SW 1271 (cell line): ENCODE measurements at places on chromosomes 12 and 14.

DNA sequence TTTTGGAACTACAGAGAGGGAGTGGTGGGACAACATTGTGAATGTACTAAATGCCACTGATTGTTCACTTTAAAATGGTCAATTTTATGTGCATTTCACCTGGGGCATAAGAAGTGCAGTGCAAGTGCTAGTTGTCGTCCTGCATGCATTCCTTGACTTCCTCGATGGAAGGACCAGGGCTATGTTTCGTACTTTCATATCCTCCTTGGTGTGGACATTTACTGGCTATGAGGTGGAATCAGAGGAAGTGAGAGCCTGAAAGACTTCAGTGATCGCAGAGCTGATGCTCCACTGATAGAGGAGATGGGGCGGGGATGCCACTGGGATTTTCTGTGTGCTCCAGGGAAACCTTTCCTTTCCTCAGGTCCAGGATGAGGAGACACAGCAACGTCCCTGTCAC lies 54.1 kb upstream of the DDX11 start:
- DNase-seq: no peak

DNA sequence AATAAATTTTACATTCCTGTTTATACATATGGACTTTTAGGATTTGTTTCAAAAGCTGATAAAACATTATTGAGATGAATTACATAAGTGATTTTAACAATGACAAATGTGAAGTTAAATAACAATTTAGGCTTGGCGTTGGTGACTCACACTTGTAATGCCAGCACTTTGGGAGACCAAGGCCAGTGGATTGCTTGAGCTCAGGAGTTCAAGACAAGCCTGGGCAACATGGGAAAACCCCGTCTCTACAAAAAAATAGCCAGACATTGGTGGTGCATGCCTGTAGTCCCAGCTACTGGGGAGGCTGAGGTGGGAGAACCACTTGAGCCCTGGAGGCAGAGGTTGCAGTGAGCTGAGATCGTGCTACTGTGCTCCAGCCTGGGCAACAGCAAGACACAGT lies 7.4 kb downstream of the ACOT2 start:
- DNase-seq: no peak

GRCh38 chr12:117738233-117738632 lies 230.6 kb downstream of the KSR2 start:
- no peak for DNase-seq

GRCh38 chr14:87799400-87799799 lies 193.6 kb downstream of the GALC start:
- no peak for DNase-seq

DNA sequence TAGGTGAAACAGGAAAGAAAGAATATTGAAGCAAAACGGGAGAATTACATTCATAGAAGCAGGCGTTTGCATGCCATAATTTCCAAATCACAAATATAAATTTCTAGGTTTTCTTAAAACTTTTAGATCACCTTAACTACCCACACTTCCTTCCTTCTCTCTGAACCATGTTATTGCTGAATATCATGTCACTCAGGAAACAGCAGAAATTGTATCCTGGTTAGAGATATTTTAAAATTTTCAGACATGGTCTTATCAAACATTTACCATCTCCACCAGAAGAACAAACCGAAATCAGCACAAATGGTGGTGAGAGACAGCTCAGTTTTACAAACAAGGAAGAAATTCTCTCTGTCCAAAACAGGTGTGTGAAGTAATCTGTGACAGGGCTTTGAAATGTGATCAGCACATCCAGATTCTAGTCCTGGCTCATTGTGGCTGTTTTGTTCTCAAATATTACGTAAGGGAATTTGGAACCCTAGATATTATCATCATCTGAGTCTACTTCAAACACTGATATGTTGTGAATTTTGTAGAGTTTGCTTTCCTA lies 16.3 kb downstream of the TESPA1 start:
- no peak for DNase-seq

GRCh38 chr14:28784096-28785048 lies 17.8 kb downstream of the FOXG1 start:
- no peak for DNase-seq

GRCh38 chr12:48924617-48925303 lies 532 bp downstream of the FKBP11 start:
- DNase-seq: no peak

GRCh38 chr12:67269633-67270573 lies 745 bp downstream of the CAND1 start:
- no peak for DNase-seq

DNA sequence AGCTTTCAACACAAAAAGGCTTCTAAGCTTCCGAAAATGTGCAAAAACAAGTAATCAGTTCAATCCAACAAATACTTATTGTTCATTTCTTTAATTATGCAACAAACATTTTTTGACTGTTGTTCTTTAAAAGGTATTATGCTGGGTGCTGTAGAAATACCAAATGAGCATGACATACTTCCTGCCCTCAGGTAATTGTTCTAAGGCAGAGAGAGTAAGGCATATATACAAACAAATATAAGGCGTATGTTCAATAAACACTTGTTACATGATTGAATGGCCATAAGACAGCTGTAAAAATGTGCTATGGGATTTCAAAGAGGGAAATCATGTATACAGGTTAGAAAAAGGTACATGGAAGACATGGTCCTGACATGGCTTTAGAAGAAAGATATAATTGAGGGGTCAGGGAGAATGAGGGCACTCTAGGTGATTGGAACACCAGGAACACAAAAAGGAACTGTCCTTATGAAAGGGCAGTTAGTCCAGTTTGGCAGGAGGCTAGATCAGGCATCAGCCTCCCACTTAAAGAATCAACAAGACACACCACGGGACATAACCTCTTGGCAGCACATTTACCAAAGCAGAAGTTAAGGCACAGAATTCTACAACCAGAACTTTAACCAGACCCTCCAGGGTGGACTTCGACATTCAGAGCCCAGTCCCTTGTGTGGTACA lies 135.8 kb upstream of the SCAF11 start:
- no peak for DNase-seq

- no peak for DNase-seq
Observed at GRCh38 chr12:66239295-66239694, 50.3 kb downstream of the IRAK3 start.

DNA sequence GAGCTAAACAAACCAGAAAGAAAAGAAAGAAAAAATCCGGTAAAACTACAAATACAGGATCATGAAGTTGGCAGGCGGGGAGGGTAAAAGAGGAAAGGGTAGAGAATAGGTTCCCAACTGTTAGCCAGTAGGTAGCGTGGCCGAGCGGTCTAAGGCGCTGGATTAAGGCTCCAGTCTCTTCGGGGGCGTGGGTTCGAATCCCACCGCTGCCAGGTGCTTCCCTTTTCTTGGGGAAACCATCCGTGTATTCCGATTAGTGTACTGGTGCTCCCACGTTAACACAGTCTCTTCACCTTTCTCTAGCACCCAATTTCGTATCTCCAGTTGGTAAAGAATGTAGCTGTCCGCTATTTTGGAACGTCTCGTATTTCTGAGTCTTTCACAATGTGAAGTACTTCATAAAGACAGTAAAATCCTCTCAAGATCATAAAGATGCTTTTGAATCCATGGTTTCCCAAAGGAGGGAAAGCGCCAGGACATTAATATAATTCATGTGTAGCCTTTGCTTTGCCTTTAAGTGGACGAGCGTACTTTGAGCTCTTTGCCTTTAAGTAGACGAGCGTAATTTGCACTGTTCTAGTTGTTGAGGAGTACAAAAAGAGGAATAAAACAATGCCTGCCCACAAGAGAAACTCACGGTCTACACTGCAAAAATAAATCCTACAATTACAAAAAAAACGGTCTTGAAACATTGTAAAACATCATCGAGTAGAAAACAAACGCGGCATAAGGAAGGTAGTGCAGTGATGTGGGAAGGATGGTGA lies 19.0 kb upstream of the RNASE12 start:
- DNase-seq: peak; percentile 63

GRCh38 chr14:70907176-70907995 lies at the start of gene PCNX1:
TSS of gene PCNX1 (plus strand) at chr14:70907459. CDS start at chr14:70907851, 392 bp downstream.
- DNase-seq: peak; percentile 80
